ENCODE measurements at places on chromosomes 7 and 10. TPM values are rescaled to one million over a fixed set of nuclear protein-coding genes. Genes with fewer than 3 reads are reported as not detected.

The ATP5F1C gene
- total RNA-seq: 245 TPM

DNA sequence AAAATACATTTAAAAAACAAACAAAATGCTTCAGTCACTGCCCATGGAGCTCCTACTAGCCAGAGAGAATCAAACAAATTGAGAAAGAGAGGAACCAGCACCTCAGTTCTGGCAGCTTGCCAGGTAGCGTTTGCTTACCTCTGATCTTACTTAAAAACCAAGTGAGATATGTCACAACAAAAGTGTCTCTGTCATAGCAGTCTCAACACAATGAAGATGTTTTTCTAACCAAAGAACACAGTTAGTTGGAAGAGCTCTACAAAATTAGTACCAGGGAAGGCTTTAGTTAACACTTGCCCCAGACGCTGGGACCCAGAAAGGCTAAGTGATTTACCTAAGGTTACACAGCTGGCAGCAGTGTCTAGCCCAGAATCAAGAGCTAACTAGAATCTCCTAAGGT lies 3.4 kb downstream of the DOCK4 start:
- no peak for DNase-seq

DNA sequence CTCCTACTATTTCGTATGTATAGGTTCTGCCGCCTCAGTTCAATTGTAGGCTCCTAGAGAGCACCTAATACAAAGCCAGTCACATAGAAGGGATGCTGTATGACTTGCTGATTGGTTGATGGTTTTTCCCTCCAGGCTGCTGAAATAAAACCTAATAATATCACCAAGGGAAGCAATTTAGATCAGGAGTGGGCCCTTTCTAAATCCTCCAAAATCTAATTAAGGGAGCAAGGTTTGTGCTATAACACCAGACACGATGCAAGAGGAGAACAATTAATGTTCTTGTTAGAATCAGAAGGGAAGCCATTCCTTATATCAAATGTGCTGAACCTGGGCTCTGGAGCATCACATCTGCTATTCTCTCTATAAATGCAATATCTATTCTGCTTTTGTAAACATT lies 42.0 kb upstream of the SLC13A1 start:
- DNase-seq: no peak

The ANKRD1 gene
- total RNA-seq: not detected

DNA sequence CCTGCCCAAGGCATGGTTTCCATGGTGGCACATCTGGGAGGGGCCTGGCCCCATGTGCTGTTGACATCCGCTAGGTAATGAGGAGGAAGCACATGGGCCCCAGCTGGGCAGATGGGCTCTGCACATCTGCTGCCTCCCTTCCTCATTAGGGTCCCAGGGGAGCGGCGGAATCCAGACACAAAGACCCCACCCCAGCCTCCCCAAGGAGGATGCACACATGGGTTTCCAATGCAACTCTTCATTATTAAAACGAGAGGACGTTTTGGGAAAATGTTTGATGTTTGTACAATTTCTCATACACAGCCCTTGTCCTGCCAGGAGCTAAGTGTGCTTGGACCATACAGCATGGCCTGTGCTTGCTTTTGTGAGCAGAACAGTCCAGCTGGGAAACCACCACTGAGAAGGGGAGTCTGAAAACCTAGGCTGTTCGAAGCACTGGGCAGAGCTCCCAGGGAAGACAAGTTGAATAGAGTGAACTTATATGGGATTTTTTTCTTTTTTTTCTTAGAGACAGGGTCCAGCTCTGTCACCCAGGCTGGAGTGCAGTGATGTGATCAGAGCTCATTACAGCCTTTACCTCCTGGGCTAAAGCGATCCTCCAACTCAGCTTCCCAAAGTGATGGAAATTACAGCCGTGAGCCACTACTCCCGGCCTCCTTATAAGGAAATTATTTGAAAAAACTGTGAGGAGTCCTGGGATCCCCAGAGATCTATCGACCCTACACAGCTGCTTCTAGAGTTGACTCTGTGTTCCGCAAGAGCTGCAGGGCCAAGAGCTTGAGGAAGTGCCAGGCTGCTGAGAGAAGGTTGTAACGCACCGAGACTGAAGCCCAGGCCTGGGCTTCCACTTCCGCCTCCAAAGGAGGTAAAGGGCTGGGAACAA lies 23.4 kb downstream of the FAM107B start:
- no peak for DNase-seq

GRCh38 chr7:45575501-45576248 lies 1.5 kb downstream of the ADCY1 start:
- DNase-seq: no peak

- DNase-seq: no peak
These were observed 74.1 kb downstream of the DOCK1 start for GRCh38 chr10:126979311-126979710.

DNA sequence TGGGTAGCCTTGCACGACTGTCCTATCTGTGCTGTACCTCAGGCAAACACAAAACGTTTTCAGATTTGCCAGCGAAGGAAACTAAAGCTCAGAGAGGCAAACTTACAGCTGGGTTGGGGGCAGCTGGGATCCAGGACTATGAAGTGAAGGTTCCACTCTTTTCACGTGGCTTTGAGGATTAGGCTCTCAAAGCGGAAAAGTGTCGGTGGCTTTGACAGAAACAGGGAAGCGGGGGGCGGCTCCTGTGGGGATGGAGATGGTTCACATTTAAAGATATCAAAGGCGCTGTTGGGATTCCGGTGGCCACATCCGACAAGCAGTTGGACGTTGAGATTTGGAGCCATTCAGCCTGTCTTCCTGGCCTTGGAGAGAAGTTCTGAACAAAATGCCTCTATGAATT lies 958.3 kb upstream of the ZNF722 start:
- DNase-seq: no peak

DNA sequence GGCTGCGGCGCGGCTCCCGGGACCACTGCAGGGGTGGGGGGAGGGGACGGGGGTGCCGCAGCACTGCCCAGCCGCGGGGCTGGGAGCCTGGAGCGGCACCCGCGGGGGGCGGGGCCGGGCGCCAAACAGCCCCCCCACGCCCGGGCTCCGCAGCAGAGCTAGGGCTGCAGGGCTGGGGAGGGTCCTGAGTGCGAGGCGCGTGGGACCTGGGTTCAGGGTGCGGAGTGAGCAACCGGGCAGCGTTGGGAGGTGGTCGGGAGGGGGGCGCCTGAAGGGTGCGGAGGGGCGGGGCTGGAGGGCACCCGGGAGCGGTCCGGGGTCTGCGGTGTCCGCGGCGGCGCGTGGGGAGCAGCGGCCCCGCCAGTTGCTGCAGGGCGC lies 528 bp downstream of the CAMK2G start:
- no peak for DNase-seq

Measured in neural crest cell (in vitro differentiated cells).